CD4-positive, alpha-beta T cell treated with Interleukin-2 at 100 ng/mL for 4 hours (primary cell): ENCODE measurements at places on chromosomes 7 and 10.

GRCh38 chr10:96560966-96561887 is 25.6 kb downstream of the TM9SF3 start:
- DNase-seq = no peak

DNA sequence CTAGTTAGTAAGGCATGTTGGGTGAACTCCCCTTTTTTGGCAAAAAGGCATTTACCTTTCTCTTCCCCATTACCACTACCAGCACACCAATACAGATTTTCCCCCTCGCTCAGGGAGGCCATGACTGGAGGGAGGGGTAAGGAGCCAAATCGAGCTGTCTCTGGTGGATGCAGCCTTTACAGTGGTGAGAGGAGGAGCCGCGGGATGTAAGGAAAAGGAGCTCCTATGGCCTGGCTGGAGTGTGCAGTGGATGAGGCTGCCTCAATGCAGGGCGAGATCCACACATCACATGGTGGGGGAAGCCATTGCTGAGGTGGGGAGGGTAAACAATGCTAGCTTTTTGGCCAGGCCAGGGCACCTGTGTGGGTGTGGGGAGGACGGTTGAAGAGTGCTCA is 416.2 kb downstream of the EXOC4 start:
- DNase-seq = no peak

DNA sequence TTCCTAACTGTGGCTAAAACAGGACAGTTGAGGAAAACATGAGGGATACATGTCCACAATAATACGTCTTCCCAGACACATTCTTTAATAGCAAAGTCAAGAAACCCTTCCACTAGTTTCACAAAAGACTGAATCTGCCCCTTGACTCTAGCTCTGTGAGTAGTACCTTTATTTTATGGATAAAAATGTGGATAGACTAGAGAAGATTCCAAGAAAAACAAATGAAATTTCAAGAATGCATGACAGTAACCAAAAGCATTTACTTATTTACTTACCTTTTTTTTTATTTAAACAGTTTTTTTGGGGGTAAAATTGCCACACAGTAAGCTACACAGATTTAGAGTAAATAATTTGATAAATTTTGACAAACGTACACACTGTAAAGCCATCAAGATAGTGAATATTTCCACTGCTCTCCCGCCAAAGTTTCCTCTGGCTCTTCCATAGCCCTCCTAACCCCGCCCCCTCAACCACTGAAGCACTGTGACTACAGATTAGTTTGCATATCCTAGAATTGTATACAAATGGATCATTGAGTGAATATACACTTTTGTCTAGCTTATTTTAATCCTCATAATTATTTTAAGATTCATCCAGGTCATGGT is 420.4 kb upstream of the ZMIZ1 start:
- DNase-seq = no peak

DNA sequence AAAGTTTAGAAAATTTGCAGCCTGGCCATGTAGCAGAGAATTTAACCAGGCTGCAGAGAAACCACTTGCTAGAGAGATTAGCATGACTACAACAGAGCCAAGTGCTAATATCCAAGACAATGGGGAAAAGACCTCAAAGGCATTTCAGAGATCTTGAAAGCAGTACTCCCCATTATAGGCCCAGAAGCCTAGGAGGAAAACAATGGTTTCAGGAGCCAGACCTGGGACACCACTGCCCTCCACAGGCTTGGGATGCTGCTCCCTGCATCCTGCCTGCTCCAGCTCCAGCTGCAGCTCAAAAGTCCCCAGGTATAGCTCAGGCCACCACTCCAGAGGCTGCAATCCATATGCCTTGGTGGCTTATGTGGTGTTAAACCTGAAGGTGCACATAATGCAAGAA is 101.5 kb upstream of the TMEM72 start:
- no peak for DNase-seq

DNA sequence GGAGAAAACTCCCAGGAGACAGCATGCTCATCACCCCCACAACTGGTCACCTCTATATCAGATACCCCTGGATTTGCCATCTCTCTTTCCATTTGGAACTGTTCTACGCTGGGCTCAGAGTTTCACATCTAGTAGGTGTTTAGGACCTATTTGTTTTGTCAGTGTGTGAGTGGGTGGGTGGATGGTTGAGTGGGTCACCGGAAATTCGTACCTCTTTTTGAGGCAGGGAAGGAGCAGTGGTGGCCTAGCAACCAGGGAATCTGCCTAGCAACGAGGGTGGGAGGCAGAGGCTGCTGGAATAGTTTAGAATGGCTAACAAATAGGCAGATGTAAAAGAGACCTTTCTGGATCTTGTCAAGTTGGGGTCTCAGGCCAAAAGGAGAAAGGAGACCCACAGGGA is 23.2 kb upstream of the SLF2 start:
- DNase-seq = no peak

GRCh38 chr10:62071846-62072281 is 170.4 kb downstream of the ARID5B start:
- DNase-seq = no peak

DNA sequence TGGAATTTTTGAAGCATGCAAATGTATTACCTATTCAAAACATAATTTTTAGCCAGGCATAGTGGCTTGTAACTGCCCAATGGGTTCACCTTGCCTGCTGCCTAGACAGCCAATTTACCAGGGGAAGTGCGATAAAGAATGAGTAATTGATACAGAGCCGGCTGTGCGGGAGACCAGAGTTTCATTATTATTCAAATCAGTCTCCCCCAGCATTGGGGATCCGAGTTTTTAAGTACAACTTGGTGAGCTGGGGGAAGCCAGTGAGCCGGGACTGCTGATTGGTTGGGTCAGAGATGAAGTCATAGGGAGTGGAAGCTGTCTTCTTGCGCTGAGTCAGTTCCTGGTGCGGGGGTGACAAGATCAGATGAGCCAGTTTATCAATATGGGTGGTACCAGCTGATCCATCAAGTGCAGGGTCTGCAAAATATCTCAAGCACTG is 29.1 kb upstream of the NRBF2 start:
- no peak for DNase-seq
